ENCODE measurements at places on chromosomes 12 and 14.

- no peak for DNase-seq
These were observed 127.2 kb downstream of the RBM19 start for GRCh38 chr12:113838896-113839295.

- peak; percentile 84 for DNase-seq
These were observed 305.6 kb downstream of the RAD51B start for GRCh38 chr14:68124979-68125731.

DNA sequence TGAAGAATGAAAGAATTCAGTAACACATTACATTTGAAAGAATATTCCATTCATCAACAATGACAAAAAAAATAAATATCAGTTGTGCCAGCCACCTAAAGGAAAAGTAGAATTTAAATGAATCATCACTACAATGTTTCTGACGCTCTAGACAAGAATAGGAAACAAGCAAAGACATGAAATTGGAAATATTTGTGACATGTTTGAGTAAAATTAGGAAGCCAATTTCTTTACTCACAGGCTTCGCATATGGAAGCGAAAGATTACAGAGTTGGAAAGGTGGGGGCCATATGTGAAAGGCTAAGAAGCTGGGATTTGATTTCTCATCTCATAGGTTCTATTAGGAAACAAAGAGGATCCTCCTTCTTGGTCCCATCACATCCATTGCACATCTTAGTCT is 279.0 kb downstream of the IPO8 start:
- no peak for DNase-seq

DNA sequence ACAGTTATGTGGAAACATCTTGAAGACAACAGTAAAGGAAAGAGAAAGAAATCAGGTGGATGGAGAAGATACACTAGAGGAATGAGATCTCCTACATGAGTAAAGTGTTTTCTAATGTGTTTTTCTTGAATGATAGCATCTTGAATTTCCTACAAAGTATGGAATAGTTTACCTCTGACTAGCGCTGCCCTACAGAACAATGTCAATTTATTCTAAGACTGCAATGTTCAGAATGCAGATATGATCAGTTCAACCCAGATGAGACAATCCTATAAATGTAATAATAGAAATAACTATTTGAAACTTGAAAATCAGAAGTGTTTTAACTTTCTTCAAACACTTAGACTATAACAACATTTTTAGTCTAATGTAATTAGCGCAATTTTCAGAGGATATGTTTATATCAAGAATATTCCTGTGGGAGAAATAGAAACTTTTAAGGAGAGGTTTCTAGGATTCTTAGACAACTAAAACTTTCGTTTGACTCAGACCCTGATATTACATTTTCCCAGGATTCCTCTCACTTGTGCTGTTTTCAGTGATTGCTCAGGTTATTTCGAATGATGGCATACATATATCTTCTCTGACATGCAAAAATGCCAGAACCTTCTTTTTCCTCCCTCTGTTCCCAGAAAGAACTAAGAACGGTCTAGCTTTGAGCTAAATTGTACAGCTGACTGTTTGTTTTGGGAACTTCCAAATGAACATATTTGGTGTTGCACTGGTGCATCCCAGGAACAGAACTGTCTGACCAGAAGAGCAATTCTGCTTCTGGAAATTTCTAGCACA is 1017.4 kb downstream of the DIO2 start:
- no peak for DNase-seq

GRCh38 chr14:69131176-69131575 is 21.7 kb downstream of the DCAF5 start:
- no peak for DNase-seq

GRCh38 chr12:69447892-69448291 is 22.3 kb upstream of the FRS2 start:
- DNase-seq, result no peak

DNA sequence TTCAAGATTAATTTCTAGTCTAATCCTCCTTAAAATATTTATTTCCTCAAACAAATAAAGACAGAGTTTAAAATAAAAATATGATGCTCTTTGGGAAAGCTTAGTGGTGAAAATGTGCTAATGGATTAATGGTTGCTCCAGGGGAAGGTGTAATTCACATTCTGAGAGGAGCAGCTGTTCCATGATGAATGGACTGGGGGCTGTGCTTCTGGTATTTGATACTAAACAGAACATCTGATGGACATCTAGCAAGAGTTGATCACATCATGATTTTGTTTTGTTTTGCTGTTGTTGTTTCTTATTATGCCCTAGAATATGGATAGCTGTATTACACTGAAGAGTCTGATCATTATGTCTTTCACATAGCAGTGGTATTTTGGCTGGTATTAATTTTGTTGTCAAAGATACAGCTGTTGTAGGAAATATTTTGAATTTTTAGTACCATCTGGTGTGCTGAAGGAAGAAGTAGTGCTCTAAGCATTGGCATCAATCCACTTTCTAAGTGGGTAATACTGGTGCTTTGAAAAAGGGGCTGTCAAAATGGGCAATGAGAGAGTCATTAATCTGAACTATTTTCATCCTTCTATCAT is 296.4 kb downstream of the ADAMTS20 start:
- DNase-seq, result peak; percentile 76

DNA sequence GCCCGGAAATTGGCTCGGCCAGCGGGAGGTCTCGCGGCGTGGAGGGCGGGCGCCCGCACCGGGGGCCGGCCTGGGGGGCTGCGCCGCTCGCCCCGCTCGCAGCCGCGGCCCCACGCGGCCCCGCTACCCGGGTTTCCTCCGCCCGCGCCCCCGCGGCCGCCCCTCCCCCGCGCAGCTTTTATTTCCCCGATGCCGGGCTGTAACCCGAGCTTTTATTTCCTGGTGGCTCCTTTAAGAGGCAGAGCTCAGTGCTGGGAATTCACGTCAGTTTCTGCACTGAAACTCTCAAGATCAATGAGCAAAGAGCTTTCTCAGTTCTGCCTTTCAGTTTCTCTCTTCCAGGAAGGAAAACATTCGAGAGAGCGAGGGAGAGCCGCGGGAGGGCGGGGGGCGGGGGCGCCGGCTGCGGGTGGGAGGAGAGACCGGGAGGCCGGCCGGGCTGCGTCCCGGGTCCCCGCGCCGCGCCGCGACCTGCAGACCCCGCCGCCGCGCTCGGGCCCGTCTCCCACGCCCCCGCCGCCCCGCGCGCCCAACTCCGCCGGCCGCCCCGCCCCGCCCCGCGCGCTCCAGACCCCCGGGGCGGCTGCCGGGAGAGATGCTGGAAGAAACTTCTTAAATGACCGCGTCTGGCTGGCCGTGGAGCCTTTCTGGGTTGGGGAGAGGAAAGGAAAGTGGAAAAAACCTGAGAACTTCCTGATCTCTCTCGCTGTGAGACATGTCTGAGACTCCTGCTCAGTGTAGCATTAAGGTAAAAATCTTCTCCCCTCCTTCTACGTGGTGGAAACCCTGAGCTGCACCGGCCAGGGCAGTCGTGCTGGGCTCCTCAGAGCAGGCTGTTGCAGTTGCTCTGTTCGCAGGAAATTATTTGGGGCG is at the start of gene ETV6:
ETV6 (plus strand) TSS at position 262 of the 873 bp plus-strand sequence; CDS start at position 716, 454 bp downstream.
- DNase-seq, result peak; percentile 94

GRCh38 chr12:124919521-124920352 is 5.3 kb upstream of the UBC start:
- DNase-seq, result no peak

DNA sequence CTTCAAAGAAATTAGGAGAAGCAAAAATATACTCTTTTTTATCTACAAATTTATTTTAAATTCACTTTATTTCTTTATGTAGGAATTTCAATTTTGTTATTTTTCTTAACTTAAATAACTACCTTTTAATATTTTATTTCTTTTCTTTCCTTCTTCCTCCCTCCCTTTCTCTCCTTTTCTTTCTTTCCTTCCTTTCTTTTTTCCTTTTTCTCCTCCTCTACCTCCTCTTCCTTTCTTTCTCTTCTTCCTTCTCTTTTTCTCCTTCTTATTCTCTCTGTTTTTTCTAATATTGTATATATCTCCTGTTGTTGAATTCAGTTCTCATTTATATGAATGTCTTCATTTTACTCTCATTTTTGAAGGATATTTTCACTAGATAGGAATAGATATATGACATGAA is 127.6 kb downstream of the MIPOL1 start:
- no peak for DNase-seq

DNA sequence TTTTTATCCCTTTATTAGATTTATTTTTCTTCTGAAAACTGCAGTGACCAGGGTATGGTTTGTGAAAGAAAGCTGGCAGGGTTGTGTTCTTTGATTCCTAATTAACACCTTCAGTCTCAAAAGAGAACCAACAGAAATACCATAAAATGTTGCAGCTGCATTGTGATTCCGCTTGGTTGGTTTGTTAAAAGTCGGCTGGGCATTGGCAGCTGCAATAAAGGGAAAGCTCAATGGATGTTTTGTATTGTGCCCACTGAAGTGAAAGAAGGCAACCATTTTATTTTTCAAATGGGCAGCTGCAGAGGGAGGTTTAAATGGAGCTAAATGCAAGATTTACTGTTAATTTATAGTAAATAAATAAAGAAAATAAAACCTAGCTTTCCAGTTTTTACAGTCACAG is 16.7 kb downstream of the LGR5 start:
- no peak for DNase-seq

DNA sequence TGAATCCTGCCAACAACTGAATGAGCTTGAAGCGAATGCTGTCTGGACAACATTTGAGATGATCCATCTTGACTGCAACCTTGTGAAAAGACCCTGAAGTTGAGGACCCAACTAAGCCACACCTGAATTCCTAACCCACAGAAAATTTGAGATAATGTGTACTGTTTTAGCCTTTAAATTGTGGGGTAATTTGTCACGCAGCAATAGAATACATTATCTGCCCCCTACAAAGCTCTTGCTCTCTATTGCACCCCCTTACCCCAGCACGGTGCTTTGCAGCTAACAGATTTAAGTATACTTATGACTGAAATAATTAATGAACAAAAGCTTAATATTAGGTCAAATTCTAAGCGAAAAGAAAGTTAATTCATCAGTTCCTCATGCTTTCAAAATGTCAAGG is 1.6 kb downstream of the POLE2 start:
- no peak for DNase-seq

DNA sequence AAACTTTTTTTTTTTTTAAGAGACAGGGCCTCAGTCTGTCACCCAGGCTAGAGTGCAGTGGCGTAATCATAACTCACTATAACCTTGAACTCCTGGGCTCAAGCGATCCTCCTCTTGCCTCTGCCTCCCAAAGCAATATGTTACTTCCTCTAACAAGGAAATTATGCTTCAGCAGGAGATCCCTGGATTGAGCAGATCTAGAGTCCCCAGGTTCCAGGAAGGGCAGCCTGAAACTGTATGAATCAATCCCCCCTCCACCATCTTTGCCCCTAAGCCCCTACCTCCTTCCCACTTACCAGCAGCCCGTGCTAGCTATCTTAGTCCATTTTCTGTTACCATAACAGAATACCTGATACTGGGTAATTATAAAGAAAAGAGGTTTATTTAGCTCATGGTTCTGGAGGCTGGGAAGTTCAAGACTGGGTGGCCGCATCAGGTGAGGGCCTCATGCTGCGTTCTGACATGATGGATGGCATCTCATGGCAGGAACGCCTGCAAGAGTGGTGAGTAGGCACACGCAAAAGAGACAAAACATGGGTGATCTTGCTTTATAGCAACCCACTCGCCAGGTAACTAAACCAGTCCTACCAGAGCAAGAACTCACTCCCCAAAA is 5.0 kb downstream of the TAMALIN start:
- DNase-seq, result no peak

- DNase-seq, result no peak
These were observed 21.1 kb downstream of the IFNG start for GRCh38 chr12:68138480-68138879.

DNA sequence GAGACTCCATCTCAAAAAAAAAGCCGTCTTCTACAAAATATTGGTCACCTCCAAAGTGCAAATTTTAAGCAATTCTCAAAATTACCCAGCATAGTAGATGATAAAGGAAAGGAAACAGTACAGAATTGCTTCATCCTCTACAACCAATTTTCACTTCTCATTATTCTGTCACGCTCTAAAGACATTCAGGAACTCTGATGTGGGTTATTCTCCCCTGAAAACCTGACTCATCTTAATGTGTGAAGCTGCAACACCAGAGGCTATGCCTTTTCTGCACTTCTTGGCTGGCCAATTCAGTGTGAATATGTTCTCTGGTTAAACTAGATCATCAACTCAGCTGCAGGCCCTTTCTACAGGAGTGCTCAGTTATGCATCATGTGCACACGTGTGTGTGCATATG is 11.0 kb downstream of the PTGER2 start:
- DNase-seq, result no peak

- DNase-seq, result no peak
These were observed 114.2 kb upstream of the EEA1 start for GRCh38 chr12:93043192-93043876.

DNA sequence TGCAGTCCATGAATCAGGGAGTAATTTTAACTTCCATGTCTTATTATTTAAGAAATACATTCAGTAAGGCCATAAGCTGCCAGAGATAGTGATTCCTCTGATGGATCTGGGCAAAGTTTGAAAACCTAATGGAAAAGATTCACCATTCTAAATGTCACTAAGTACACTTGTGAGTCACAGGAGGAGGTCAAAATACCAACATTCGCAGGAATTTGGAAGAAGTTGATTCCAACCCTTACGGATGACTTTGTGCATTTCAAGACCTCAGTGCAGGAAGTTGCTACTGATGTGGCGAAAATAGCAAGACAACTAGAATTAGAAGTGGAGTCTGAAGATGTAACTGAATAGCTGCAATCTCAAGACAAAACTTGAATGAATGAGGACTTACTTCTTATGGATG is 69.8 kb downstream of the OSBPL8 start:
- no peak for DNase-seq

- DNase-seq, result no peak
These were observed 22.9 kb downstream of the HSP90AA1 start for GRCh38 chr14:102063808-102064429.

DNA sequence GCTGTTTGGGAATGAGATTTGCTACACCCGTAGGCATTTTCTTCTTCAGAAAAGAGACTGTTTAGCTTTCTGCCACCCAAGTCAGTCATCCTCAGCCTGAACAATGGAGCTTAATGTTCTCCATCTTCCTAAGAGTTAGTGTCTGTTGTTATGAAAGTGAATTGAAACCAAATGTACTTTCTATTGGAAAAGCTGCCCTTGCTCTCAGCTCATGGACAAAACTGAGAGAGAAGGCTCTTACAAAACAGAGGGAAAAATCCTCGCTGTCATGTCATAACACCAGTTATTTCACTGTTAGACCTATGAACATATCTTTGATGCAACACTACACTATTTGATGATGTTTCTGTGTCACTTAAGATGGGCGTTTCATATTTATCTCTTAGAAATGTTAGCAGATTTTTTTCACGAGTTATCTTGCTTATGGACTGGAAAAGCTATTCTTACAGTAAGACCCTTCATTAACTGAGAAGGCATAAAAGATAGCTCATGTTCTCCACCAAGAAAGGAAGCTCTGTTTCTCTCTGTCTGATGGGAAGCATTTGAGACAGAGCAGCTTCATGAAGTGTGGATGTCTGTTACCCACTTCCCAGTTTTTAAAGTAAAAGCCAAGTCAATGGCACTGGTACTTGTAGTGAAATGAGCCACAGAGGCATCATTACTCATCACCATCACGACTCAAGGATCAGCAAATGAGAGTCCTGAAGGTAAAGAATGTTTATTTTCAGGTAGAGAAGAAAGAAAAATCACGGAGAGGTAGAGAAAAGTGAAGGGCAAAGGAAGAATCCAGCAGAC is 483.9 kb downstream of the ZFP36L1 start:
- peak; percentile 53 for DNase-seq

GRCh38 chr12:52721838-52722470 is 18.6 kb upstream of the KRT77 start:
- no peak for DNase-seq

GRCh38 chr12:68264857-68265256 is 11.5 kb upstream of the IL22 start:
- no peak for DNase-seq

All from tongue (tissue), 3 donors.